ENCODE measurements at places on chromosomes 5 and 9.

GRCh38 chr5:50463726-50464125 lies 22.6 kb upstream of the EMB start:
- DNase-seq, result no peak

DNA sequence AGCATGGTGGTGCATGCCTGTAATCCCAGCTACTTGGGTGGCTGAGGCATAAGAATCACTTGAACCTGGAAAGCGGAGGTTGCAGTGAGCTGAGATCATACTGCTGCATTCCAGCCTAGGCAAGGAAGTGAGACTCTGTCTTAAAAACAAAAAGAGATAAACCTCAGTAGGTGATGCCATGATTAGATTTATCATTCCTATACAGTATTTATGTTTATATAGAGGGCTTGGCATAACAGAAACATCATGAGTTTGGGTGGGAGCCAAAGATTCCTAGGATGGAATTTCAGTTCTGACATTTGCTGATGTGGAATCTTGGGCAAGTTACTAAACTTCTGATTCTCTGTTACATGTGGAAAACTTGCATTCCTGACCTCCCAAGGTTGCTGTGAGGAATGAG lies 22.3 kb downstream of the RFK start:
- no peak for DNase-seq

- no peak for DNase-seq
Measured at GRCh38 chr5:8493176-8493575, 624.2 kb downstream of the MTRR start.

- no peak for DNase-seq
Measured at GRCh38 chr9:97543561-97543960, 42.1 kb downstream of the TMOD1 start.
